ENCODE measurements at places on chromosomes 1 and 21.

GRCh38 chr1:218694636-218695035 is 349.5 kb downstream of the TGFB2 start:
- DNase-seq: no peak

- no peak for DNase-seq
Observed at GRCh38 chr1:231065510-231066241, 25.6 kb upstream of the FAM89A start.

GRCh38 chr1:170196490-170197236 is 50.9 kb downstream of the NTMT2 start:
- DNase-seq: no peak

- DNase-seq: no peak
Observed at GRCh38 chr21:37927711-37928110, 11.5 kb upstream of the KCNJ6 start.

DNA sequence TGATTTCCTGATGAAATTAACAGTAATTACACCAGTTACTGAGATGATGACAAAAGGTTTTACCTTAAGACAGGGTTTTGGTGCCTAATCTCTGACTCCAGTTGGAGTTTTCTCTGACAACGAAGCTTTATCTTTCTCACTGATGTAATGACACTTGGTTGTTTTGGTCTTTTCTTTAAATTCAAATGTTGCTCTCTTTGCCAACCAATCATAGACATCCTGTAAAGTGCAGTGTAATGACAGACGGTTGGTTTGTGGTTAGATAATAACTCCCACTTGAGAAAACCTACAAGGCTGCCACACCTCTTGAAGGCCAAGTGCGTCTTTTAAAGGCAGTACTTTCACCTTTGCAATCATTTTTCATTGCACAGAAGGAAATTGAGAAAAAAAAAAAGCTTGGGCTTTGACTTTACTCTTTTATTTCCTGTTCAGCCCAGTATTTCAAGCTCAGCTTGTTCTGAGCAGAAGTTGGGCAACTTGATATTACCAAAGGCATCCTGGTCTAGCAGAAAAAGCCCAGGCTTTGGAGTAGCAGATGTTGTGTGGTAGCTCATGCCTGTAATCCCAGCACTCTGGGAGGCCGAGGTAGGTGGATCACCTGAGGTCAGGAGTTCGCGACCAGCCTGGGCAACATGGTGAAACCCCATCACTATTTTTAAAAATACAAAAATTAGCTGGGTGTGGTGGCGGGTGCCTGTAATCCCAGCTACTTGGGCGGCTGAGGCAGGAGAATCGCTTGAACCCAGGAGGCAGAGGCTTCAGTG is 14.9 kb downstream of the PDIK1L start:
- no peak for DNase-seq

- no peak for DNase-seq
Observed at GRCh38 chr1:199282751-199283305, 644.0 kb downstream of the PTPRC start.

DNA sequence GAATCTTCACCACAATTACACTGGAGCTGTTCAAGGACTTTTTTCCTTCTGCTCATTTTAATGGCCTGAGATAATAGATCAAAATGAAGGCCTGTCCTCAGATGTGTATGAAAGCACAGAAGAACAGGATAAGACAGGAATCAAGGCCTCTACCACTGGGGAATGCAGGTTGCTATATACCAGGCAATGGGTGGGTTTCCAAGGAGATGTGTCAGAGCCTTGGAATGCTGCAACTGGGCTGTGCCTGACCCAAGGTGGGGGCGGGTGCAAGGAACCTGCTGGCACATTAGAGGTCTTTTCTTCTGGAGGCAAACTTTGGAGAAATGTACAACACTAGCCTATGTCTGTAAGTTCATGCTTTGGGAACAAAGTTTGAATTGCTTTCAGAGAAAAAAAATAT is 21.7 kb upstream of the LAMC2 start:
- no peak for DNase-seq

DNA sequence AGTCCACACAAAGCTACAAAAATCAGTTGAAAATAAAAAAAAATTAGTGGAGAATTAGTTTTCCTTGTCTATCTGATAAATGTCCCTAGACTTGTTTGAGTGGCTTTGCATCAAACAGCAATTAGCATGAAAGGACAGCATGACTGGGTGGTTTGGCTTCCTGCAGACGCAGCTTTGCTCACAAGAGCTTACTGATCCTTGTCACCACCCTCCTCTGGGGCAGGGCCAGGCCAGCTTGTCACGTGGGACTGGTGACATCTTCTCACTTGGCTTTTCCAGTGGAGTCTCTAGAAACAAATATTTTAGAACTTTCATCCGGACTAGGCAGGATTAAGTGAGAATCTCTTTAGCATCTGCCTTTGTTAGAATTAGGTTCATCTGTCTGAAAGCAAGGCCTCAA is 76.0 kb upstream of the OLIG2 start:
- DNase-seq: no peak

- no peak for DNase-seq
Observed at GRCh38 chr1:222284466-222284865, 263.4 kb downstream of the HHIPL2 start.

DNA sequence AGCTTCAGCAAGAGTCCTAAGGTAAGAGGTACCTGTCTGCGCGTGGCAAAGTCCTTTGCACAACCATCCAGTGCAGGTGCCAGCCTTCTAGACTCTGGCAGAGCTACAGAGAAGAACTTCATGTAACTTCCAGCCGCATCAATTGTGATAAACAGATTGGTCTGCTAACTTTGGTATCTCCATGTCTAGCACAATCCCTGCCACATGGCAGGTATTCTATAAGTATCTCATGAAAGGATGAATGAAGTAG is 29.8 kb downstream of the CD48 start:
- no peak for DNase-seq

GRCh38 chr1:24321697-24322469 is 2.7 kb downstream of the GRHL3 start:
- DNase-seq: no peak

DNA sequence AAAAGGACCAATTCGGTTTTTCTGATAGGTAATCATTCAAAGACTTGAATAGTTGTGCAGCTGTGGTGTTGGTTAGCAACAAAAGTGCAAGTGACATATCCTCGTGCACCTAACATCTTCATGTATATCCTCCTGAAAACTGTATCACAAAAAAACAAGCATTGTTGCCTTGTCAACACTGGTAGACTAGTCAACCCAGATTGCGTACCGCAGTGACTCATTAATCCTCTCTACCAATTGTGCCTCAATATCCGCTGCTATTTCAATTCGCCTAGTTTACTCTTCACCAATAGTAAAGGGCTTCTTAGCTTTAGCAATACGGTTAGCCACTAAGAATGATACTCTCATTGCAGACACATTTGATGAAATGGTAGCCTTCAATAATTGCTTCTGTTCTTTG is 3.5 kb downstream of the HHAT start:
- DNase-seq: no peak

- DNase-seq: no peak
Observed at GRCh38 chr1:938088-938683, 14.5 kb downstream of the SAMD11 start.

DNA sequence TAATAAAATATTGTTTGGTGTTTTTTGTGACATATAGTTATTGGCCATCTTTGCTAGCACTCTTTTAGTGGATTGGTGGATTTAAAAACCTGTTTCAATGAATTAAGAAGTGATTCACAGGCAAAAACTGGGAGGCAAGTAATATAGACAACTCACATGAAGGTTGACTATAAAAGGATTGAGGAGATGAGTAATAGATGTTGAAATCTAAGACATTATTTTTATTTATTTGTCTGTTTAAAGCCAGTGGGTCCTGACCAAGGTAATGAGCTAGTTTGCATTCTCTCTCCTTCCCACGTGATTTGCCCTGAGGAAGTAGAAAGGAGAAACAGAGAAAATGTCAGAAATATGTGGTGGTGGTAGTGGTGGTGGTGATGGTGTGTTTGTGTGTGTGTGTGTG is 351.5 kb upstream of the ZP4 start:
- DNase-seq: no peak

- DNase-seq: no peak
Observed at GRCh38 chr1:7852804-7853683, at the start of gene UTS2. UTS2 (minus strand) TSS chr1:7853065; CDS start chr1:7853003, 62 bp downstream.

DNA sequence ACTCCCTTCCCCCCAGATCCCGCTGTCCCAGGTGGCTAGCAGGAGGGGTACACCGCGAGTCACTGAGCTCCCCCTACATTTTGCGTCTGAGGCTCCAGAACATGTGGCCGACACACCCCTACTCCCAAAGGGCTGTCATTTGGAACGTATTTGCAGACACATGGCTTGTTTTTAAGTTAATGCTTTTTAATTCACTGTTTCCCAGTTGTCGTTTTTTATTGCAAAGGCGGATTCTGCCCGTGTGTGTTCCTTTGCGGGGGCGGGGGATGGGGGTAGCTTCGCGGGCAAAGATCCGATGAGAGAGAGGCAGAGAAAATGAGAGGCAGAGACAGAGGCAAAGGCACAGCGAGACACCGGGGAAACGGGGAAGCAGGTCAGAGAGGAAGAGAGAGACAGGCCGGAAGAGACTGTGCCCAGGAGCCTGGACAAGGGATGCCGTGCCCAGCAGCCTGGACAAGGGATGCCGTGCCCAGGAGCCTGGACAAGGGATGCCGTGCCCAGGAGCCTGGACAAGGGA is 270.2 kb downstream of the FOXD2 start:
- DNase-seq: no peak

DNA sequence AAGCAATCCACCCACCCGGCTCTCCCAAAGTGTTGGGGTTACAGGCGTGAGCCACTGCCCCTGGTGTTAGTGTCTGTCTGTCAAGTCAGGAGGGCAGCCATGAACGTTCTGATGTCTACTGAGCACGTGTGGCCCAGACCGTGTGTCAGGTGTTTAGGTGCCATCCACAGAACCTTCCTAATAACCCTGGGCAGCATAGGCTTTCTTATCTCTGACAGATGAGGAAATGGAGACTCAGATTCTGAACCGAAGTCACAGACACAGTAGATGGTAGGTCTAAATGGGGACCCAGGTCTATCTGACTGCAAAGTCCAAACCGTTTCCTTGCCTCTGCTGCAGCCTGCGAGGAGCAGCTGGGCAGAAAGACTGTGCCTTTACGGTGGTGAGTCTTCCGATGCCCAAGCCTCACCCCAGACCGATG is 622 bp upstream of the IL6R start:
- no peak for DNase-seq
